ENCODE measurements at places on chromosomes 1 and 21.
A peak's percentile ranks its signal among the peaks of the same experiment; 100 is the strongest.

DNA sequence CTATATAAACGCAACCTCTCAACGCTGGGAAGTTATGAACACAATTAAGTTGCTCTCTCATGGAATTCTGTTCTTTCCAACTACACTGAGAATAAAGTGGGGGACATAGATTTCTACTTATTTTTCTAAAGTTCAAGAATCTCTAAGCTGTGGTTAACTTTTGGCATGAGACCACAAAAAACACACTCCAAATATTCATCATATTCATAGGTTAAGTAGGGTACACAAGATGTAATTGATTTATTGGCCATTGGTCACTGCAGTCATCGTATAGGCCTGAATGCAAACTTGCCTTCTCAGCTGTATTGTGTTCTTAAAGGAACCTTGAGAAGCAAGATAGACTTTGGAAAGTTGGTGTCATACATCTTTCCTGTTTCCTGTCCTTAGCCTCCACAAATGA is 40.3 kb downstream of the PRRX1 start:
- DNase-seq, result no peak

DNA sequence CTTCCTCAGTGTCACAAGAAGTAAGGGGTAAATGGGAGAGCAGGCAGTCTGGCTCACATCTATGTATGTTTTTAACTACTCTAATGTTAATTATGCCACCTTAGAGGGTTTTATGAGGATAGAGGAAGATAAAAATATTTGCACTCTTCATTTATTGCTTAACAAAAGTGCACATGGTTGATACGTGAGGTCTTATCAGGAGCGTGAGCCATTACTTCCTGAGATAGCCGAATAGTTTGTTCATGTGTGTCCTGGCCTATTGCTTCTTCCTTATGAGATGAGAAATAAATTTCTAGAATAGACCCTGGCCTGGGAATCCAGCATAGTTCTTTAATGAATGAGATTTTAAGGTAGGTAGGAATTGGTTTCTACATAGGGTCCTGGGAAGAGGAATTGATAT is 471.1 kb upstream of the B3GALT2 start:
- no peak for DNase-seq

GRCh38 chr1:220873868-220874655 is 5.2 kb upstream of the HLX start:
- DNase-seq, result peak; percentile 69

DNA sequence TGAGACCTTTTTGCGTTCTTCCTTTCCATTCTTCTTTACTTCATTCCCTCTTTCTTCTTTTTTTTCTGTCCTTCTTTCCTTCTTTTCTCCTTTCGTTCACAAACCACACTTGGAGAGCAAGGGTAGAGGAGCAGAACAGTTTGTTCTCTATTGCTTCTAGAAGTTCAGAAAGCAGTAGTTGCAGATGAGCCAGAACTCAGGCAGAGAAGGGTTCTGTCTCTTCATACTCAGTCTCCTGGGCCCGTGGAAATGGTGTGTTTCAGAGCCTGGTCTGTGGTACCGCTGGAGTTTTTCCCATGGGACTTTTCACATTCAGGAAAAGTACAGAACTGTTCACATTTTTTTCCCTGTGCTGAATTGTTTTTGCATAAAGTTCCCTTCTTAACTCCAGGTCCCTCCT is 87.0 kb downstream of the ATP5PO start:
- DNase-seq, result no peak

DNA sequence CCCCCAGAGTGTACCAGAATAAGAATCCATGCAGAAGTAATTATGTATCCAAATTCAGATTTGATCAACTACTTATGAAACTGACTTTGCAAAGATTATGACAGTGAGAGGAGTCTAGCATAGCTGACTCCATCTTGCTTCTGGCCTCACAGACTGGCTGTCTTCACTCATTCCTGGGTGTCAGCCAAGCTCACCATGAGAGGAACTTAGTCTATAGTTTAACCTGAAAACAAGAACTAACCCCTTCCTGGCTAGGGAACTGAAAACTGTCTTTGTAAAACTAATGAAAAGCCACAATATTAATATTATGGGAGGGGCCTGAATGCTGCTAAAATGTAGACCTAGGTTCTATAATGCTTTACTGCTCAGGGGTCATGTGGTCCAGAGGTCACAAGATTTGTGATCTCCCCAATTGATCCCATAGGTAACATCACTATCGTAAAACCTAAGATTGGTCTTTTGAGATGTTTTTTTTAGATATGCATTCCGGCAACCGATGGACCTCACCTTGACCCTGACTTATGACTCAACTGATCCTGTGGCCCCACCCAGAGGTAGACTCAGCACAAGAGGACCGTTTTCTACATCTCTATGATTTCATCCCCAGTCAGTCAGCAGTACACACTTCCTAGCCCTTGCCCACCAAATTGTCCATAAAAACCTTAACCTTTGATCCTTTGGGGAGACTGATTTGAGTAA is 55.2 kb downstream of the ATP1B1 start:
- no peak for DNase-seq

GRCh38 chr1:27568300-27569087 is 35.5 kb downstream of the AHDC1 start:
- no peak for DNase-seq

GRCh38 chr1:99472893-99473292 is 173.0 kb upstream of the PALMD start:
- no peak for DNase-seq

DNA sequence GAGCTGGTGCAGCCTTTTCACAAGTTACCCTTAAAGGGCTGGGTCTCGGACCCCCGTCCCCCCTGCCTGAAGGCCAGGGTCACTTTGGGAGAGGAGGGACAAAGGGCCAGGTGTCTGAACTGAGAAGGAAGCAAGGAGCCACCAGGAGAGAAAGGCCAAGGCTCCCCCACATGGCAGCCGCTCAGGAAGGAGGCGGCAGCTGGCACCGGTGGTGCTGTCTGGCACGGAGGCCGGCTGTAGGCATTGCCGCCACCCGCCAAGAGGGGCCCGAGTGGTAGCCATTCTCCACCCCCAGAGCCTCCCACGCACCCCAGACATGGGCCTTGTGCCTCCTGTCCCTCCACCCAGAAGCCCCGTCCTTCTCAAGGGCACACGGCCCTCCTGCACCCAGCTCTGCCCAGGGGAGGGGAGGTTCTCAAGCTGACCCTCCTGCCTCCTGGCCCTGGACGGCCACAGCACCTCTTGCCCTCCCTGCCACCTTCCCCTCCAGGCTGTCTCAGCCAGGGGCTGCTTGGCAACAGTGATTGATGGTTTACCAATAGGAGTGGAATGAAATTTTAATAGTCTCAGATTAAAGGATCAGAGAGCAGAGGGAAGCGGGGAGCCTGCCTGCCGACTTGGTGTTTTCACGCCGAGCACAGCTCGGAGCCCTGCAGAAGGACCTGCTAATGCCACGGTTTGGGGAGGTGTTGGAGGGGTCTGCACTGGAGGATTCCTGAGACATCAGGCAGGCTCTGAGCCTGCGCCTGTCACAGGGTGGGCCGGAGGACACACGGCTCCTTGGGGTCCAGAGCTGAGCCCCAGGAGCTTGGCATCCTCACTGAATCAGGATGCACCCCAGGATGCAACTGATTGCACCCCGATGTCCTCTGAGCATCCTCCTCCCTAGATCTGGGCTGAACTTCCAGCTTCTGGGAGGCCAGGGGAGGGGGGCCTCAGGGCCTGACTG is 211.9 kb upstream of the VAMP3 start:
- DNase-seq, result peak; percentile 57

GRCh38 chr1:179318491-179318890 is 24.9 kb downstream of the SOAT1 start:
- DNase-seq, result no peak

GRCh38 chr1:81407000-81407821 is 393.5 kb upstream of the ADGRL2 start:
- DNase-seq, result no peak

- DNase-seq, result no peak
Measured at GRCh38 chr1:119626011-119626545, 22.0 kb downstream of the ZNF697 start.

DNA sequence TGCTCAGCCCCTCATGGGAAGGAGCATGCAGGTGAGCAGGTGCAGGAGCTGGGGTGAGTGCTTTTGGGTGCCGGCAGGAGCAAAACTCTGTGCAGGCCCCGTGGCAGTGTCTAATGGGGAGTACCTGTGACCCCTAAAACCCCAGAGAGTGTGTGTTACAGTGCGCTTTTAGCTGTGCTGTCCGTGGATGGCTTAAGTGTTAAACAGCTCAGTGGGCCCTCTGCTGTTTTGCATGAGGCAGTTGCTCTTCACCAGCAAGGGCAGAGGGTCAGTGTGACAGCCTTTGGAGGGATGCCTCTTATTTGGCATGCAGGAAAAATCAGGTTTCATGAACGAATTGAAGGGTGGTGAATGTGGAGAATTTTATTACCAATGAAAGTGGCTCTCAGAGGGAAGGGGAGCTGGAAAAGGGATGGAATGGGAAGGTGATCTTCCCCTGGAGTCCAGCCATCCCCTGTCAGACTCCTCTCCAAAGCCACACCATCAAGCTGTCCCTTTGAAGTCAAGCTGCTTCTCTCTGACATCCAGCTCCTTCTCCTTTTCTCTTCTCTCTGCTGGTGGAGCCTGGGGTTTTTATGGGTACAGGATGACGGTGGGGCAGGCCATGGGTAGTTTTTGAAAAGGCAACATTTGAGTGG is 17.0 kb upstream of the ALG14 start:
- DNase-seq, result no peak

GRCh38 chr1:20114021-20114648 is 5.2 kb downstream of the PLA2G2D start:
- DNase-seq, result no peak

DNA sequence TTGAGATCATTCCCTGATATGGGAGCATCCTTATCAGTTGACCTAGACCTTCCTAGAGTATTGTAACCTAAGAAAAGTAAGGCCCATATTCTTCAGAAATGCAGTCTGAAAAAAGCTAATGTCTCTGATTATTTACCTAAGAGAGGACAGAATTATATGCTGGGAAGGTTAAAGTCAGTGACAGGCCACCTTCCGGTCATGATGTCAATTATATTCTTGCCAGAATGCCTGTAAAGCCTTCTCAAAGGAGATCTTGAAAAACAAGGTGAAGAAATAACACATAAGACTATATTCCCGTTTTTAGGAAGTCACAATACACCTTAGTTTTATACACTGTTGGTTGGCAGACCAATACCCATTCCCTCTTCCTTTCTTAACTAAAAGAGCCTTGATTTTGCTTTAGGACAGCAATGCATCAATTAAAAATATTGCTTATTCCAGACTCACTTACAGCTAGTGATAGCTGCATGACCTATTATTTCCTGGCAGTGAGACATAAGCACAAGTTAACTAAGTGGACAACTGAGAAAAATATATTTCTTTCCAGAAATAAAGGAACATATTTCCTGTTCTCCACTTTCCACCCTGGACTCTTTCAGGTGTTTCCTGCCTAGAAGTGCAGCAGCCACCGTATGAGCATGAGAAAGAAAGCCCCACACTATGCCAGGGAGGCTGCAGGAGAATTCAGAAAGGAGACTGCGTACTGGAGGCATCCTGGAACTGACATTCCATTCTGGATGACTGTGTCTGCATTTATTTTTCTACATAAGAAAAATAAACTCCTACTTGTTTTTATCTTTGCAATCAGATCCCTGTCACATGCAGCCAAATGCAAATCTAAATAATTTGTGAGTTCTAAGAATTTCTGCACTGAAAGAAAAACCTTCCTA is 332.9 kb upstream of the PTBP2 start:
- DNase-seq, result no peak

DNA sequence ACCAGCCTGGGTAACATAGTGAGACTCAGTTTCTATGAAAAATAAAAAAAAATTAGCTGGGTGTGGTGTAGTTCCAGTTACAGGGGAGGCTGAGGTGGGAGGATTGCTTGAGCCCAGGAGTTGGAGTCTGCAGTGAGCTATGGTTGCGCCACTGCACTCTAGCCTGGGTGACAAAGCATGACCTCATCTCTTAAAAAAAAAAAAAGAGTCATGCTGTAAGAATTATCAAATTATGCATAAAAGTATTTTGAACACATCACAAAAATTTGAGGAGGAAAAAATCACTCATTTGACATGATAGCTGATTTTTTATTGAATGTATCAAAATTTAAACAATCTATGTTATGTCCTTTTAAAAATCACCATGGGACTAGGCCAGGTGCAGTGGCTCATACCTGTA is 17.8 kb downstream of the CCDC30 start:
- no peak for DNase-seq

DNA sequence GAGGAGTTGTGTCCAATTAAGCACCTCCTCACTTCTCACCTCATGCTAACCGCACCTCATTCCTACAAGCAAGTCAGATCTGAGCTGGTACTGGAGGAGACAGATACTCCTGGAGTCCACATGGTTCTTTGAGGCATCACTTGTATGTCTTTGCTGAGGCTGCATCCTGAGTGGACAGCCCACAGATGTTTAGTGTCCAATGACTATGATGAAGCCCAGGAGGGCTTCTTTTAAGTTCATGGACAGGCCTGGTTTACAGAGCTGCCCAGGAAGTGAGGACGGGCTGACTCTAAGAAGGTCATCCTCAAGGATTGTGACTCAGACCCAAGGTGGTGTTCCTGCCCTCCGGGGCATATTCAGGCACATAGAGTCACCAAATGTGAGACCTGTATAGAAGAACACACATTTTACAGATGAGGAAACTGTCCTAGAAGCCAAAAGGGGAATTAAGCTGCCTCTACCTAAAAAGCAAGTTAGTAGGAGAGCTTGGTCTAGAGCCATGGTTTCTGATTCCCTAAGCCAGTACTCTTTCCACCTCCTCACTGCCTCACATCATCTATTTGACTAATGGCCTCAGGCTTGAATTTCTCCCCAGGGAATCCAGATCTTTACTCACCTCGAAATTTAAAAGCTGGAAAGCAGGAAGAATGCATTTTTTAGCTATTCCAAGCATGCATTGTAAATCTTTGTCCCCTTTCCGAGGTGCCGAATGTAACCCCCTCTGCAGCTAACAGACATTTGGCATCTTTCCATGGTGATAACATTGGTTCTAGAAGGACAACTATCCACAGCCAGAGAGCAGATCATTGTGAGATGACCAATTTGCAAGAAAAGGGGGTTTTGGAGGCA is 228.1 kb downstream of the OMA1 start:
- peak; percentile 48 for DNase-seq

DNA sequence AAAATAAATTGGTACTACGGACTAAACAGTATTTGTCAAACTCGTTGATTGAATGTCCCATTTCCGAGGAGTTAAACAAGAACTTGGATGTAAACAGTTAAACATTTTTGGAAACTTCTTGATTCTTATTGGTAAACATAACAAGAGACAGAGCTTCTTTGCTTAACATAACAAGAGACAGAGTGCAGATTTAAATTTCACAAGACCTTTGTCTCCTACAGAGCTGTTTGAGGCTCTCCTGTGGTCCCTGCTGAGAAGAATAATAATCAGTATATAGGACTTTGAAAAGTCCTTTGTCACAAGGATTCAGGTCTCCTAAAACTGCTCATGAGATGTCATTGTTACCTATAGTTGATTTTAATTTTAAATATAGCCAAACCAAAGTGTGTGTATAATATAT is 170.6 kb upstream of the C21orf91 start:
- no peak for DNase-seq

Data from WERI-Rb-1 (cell line).